ENCODE measurements at places on chromosomes 12 and 14.

DNA sequence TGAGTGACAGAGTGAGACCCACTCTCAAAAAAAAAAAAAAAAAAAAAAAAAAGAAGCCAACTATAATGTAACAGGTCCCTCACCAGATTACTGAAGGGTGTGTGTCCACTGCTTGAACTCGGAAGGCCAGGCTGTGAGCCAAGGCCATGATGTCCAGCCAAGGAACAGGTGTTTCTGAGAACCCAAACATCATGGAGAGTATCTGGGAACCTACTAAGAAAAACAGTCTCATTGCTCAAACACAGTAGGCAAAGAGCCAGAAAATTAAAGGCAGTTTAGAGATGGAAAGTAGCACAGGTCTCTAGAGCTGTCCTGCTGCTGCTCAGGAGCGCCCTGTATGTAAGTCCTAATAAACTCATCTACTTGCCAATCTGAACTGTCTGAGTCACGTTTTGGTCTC lies 12.5 kb upstream of the MAP4K5 start:
- DNase-seq = no peak

DNA sequence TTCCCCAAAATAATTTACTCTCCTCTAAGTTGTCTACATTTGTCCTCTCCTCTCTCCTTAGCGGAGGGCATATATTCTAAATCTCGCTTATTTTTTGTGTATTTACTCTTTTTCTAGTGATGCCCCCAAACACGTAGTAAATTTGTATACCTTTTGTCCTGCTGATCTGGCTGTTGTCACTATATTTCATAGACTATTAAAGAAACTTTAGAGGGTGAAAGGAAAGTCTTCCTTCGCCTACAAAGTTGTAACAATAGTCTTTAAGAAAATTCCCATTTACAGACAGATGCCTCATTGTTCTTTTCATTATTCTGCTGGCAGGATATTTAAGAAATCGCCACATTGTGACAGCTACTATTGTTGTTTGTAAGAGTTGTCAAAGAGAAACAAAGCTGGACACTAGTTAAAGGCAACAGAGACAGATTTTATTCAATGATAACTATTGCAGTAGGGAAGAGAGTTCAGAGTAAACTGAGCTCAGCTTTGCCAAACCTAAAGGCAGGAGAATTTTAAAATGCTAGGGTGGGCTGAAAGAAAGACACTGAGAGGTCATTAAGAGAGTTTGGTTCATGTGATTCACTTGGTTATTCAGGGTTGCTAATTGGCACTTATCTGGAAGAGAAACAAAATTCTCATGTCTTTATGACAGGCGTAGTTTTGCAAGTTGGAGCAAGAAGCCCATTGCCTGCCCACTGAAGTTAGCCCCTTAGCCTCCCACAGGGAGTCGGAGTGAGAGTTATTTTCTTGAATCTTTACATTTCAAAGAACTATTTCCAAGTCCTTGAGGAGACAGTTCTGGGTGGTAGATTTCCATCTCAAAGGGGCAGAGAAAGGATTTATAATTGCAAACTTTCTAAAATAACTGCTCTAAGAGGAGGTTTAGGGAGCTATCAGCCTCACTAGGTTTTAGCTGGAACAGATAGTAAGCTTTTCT lies 1272.5 kb upstream of the SEL1L start:
- no peak for DNase-seq

DNA sequence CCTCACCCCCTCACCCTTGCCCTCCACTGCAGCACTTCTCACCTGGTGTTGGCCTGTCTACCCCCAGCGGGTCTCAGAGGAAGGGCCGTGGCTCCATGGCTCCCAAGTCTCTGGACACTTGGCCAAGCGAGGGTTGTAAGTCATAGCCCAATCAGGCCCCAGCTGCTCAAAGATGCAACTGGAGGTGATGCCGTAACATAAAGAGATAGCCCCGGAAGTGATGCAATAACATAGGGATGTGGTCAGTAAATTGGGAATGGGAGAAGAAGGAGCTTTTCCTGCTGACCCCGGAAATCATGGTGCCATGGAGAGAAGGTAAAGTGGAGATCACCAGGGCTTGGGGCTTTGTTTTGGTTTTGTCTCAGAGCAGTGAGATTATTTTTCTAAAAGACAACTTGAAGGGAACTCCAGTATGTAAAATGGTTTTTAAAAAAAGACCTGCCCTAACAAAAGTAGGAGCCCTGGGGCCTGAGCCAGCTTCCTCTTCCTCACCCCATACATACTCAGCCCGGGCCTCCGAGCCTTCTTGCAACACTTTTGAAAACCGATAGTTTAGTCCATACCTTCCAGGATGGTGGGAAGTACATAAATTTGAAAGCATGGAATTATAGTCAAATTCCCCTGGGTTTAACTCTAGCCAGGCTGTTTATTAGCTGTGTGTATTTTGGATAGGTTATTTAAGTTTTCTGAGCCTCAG lies 212.5 kb downstream of the CRADD start:
- peak; percentile 69 for DNase-seq

DNA sequence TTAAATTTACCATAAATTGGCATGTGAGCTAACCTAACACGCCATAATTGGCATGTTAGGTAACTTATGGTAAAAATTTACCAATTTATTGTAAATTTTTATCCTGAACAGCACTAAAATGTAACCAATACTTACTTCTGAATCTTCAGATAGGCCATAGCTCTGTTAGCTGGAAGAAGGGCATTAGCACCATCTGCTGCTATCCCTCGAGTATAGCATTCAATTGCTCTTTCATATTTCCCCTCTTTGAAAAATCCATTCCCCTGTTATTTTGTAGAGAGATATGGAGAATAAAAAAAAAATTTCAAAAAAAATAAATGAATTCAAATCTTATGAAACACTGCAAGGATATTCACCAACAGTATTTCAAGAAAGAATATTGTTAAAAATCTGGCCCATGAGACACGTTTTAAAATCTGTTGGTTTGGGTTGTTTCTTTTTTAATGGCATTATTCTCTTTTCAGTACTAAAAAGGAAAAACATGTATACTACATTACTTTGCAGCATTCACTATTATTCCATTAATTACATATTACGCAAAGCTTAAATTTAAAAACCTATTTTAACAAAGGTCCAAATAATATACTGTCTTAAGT lies 19.1 kb downstream of the RPAP3 start:
- DNase-seq = no peak

GRCh38 chr12:116508145-116509121 lies 50.7 kb upstream of the MAP1LC3B2 start:
- no peak for DNase-seq
